ENCODE measurements at places on chromosomes 13 and 19. TPM values are rescaled to one million over a fixed set of nuclear protein-coding genes. Genes with fewer than 3 reads are reported as not detected.

- H3K4me1 ChIP-seq, result no peaks in the 10 kb centered on the region
- H3K4me3 ChIP-seq, result no peak overlapping the region
- H3K36me3 ChIP-seq, result peaks cover 1% of the 10 kb centered on the region
- no peak for DNase-seq
- no peak overlapping the region for H3K27ac ChIP-seq
Measured at GRCh38 chr13:19685034-19685433, 51.6 kb downstream of the MPHOSPH8 start.

OR7C1 gene
- not detected for total RNA-seq

INSL3 gene
- total RNA-seq, result not detected

DNA sequence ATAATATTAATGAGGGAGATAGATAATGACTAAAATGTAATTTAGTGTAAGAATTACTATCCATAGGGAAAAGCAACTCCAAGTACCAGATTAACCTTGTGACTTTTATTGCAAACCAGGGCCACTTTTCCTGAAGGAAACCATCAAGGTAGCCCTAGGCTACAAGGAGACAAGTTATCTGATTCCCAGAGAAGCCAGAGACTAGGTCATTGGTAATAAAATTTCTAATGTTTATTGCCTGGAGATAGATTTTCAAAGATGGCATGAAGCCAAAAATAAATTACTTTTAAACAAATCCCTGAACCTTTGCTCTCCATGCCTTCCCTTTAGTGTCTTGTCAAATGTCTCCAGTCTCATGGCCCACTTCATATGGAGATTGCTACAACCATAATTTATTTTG, 610.1 kb upstream of the SLC10A2 start:
- no peaks in the 10 kb centered on the region for H3K4me1 ChIP-seq
- no peak for DNase-seq

GRCh38 chr19:7528192-7528519, 5.7 kb downstream of the MCOLN1 start:
- H3K27ac ChIP-seq, result no peak overlapping the region
- peaks cover 7% of the 10 kb centered on the region for H3K4me1 ChIP-seq

SPACA4 gene
- total RNA-seq, result not detected
